ENCODE measurements at places on chromosomes 1 and 21.

GRCh38 chr1:236345728-236346127 is 48.4 kb upstream of the EDARADD start:
- no peak for DNase-seq

GRCh38 chr1:232186931-232187330 is 443.0 kb downstream of the SIPA1L2 start:
- DNase-seq, result no peak

- DNase-seq, result no peak
These were observed 57.3 kb downstream of the SLC25A24 start for GRCh38 chr1:108142773-108143394.

GRCh38 chr1:15339570-15339969 is 70.1 kb upstream of the EFHD2 start:
- DNase-seq, result no peak

GRCh38 chr1:115036814-115037507 is 7.3 kb downstream of the TSHB start:
- no peak for DNase-seq

DNA sequence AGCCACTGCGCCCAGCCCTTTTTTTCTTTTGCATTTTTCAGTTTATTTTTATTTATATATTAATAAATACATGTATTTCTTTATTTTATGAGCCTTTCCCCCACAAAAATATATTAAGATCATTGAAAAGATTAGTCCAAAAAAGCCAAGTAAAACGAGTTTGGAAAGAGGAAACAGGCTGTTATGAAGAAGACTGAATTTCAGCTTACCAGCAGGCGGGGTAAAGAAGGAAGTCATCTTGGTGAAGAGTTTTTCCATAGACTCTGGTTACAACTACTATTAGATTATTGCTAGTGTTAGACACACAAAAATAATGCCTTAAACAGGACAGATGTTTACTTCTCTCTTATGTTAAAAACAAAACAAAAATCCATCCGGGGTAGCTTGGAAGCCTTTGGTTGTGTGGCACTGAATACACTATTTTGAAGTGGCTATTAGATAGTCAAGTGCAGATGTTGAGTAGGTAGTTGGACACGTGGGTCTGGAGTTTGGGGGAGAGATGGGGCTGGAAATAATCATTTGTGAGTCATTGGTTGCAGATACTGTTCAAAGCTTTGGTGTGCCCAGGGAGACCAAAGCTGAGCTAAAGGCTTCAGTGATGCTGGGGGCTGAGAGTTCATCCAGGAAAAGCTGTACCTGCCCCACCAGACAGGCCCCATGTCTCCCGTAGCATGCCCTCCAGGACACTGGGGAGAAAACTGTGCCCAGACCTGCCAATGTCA is 8.7 kb upstream of the LRRC71 start:
- DNase-seq, result no peak

- no peak for DNase-seq
These were observed 2.1 kb downstream of the ETV3 start for GRCh38 chr1:157136133-157136532.

DNA sequence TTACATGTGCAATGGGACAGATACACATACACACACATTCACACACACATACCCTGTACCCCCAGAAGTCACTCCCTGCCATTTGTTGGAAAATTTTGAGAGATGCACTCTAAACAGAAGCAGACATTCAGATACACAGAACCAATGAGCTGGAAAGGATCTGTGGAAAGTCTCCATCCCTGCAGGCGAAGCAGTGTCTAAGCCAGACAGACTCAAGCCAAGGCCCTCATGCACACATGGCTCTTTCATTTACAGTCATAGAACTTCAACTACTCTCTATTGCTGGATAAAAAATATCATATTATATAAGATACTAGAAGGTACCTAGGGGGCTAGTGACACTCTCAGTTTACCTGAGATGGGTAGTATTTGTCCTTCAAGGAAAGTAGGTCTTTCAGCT is 7.3 kb upstream of the SEC16B start:
- no peak for DNase-seq

DNA sequence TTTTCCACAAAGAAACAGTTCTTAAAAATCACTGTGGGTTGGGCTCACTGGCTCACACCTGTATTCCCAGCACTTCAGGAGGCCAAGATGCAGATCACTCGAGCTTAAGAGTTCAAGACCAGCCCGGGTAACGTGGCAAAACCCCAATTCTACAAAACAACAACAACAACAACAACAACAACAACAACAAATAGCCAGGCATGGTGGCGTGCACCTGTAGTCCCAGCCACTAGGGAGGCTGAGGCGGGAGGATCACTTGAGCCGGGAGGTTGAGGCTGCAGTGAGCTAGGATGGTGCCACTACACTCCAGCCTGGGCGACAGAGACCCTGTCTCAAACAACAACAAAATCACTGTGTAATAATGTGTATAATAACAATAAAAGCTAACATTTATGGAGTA is 40.8 kb downstream of the CDCP2 start:
- DNase-seq, result no peak

DNA sequence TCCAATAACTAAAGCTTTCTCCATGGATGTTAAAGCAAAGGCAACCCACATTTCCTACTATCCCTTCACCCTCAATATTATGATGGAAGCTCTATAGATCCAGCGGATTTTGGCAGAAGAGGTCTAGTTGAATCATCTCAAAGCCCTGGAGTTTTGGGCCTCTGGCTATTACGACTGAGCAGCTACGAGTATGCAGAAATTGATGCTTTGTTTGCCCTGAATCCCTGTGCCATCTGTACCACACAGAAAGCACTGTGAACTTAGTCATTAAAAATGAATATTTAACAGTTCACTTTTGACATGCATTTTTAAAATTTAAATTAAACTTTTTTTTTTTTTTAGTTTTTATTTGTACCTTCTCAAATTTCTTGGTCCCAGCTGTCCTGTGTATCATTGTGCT is 705.4 kb upstream of the PTBP2 start:
- DNase-seq, result no peak

DNA sequence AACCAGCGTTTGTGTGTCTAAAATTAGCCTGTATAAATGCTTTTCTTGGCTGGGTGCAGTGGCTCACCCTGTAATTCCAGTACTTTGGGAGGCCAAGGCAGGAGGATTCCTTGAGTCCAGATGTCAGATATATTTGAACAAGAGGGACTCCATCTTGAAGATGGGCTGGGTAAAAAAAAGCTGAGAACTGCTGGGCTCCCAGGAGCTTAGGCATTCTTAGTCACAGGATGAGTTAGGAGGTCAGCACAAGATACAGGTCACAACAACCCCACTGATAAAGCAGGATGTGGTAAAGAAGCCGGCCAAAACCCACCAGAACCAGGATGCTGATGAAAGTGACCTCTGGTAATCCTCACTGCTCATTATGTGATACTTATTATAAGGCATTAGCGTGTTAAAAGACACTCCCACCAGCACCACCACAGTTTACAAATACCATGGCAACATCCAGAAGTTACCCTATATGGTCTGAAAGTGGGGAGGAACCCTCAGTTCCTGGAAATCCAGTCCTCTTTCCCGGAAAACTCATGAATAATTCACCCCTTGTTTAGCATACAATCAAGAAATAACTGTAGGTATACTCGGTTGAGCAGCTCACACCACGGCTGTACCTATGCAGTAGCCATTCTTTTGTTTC is 36.2 kb upstream of the ZNF496 start:
- no peak for DNase-seq

DNA sequence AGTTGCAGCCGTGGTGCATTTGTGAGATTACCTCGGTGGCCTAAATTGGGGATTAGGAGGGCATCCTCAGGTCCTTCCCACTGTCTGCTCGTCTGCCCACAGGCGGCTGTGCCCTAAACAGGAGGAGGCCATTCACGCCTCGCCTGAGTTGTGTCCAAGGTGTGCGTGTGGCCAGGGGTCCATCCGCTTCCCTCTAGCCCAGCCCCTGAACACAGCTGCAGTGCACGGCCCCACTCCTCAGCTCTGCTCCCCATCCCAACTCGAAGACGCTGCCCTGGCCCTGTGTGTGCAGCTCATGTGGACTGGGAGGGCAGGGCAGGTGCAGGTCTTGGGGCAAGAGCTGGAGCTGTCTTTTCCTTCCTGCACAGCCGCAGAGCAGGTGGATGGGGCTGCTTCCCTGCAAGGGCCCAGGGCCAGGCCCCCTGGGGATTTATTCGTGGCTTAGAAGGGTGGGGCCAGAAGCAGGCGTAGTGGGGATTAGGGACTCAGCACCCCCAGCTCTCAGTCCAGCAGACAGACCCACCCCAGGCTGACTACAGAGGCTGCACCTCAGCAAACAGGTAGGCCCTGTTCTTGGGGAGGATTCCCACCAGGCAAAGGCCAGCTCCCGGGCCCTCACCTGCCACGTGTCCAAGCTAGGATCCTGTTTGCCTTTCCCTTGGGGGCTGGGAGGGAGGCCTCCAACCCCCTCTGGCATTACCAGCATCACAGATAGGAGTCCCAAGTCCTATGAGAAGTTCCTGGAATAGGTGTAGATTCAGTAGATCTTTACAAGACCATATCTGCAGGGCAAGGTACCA is 4.3 kb downstream of the GUK1 start:
- no peak for DNase-seq

DNA sequence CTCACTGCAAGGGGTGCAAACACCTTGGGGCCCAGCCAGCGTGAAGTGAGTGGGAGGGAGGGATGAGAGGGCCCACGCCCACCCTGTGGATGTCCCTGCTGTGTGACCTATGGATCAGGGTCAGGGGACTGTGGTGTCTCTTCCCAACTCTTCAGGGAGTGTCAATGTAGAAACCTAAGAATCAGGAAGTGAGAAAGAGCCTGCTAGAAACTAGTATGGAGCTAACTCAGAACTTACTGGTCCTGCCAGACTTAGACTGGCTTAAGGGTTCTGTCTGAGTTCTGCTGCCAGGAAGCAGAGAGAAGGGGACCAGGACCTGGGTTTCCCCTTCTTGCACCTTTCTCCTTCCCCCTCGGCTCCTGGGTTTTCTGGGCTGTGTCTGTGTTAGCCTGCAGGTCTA is 1.8 kb upstream of the IL10 start:
- no peak for DNase-seq

Measured in activated CD8-positive, alpha-beta memory T cell treated with anti-CD3 and anti-CD28 coated beads for 1 hour (primary cell).